GM03348 (cell line): ENCODE measurements at places on chromosomes 5 and 9.

GRCh38 chr5:107119656-107120055, 551.1 kb downstream of the EFNA5 start:
- no peak for DNase-seq

DNA sequence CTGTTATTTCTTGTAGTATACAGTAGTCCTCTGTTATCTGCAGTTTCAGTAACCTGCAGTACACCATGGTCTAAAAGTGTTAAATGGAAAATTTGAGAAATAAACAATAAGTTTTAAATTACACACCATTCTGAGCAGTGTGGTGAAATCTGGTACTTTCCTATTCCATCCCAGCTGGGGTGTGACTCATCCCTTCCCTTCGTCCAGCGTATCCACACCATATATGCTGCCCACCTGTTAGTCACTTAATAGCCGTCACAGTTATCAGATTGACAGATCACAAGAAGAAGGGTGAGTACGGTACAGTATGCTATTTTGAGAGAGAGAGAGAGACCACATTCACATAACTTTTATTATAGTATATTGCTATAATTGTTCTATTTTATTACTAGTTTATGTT, 28.9 kb downstream of the FAM151B start:
- DNase-seq: peak; percentile 46

- DNase-seq: no peak
Observed at GRCh38 chr5:83917261-83917908, 196.7 kb upstream of the HAPLN1 start.

DNA sequence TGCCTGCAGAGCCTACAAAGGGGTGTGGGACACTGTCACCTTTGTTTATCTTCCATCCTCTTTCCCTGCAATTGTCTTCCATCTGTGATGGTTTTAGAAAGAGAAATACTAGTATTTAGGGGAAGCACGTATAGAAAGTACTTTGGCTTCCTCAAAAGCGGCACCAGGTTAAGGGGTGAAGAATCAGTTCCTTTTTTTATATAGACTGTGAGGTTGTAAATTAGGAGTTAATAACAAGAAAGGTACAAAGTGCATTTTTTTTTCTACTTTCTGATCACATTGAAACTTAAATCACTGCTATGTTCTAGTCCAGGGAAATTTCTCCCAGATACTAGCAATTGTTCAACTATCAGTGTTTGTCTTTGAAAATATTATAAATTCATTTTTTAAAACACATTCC, 219.3 kb downstream of the CEMIP2 start:
- no peak for DNase-seq

DNA sequence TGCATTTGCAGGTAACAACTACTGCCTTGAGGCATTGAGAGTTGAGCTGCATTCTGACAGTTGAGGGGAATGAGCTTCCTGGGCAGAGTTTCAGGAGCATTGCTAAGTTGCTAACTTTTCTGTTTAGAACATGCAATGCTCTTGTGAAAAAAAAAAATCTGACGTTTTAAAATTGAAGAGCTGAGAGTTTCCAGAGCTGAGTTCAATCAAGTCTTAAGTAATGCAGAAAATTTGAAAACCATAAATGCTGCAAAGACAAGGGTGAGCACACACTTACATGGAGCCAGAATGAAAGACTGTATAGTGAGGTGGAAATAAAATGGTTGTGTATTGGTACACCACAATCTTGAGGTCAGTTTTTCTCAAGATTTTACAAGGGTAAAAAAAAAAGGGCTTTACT, 166.0 kb downstream of the GABRB2 start:
- no peak for DNase-seq

- no peak for DNase-seq
Observed at GRCh38 chr5:141717043-141717442, 35.0 kb upstream of the ARAP3 start.

GRCh38 chr5:112546946-112547592, 128.0 kb upstream of the EPB41L4A start:
- no peak for DNase-seq

DNA sequence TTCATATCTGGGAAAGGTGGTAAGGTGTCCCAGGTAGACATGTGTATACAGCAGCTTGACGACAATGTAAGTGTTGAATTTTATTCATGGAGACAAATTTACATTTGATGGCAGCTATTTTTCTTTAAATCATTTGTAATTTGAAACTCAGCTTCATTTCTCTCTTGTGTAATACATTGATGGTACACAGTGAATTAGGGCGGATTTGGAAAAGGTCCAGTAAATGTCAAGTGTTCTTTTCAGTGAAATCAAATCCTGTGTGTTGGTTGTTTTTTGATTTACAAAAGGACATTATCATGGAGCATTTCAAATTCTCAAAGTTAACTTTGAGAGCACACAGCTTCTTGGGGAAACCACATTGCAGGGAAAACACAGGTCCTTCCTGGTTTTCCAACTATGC, 30.0 kb upstream of the PCSK1 start:
- no peak for DNase-seq

DNA sequence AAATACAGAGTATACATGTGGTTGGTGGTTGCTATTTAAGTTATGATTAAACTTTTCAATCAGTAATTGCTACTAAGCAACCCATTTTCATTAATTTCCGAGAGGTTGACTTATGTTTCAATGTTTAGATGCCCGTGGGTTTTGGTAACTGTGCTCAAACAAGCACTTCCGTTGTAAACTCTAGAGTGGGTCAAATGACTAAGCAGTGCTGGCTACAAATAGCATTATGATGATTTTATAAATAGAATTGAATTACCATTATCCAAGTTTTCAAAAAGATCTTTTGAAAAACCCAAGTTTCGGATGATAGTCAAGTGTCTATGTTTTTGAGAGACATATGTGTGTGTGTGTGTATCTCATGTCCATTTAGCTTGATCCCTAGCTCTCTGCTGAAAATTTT, 2369.4 kb upstream of the ACO1 start:
- no peak for DNase-seq

DNA sequence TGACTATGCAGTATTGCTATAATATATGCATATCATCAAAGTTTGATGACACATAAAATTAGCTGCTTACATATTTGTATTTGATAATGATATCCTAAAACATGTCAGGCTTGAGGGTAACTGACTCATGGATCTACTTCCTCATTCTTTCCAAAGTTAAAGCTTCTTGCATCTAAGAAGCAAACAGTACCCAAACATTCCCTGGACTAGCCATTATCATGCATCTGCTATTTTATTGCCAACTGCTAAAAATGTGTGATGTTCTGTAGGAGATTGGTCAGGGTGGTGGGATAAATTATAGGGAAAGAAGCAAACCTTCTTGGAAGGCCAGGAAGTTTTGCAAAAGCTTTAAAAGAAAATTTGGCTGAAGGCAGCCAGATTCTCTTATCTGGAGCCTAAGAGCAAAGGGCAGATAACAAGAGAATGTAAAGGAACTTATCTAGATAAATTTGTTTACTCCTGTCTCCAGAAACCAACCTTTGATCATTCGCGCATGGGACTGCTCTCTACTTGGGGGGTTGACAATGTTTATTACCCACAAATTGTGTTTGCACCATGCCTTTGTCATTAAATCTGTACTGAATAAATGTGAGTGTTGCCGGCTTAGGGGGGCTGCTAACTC, 604.1 kb upstream of the TLE4 start:
- peak; percentile 13 for DNase-seq

GRCh38 chr9:93098236-93098946, 2.4 kb downstream of the CARD19 start:
- peak; percentile 95 for DNase-seq

- DNase-seq: no peak
Observed at GRCh38 chr9:133619791-133620190, 10.6 kb upstream of the FAM163B start.

DNA sequence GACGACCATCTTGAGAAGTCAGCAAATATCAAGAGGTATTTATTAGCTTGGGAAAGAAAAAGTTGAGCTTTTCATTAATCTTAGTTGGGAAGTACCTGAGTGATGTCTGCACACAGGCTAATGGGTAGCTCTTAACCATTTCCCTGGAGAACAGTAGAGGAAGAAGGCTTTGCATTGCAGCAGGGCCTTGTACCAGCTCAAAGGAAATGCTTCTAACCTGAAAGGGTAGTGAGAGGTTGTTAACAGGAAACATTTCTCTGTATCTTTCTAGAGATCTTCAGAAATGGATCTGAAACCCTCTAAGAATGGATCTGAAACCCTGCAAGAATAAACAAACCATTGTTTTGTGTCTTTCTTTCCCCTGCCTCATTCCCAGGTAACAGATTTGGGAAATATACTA, 393.3 kb downstream of the PLK2 start:
- no peak for DNase-seq

DNA sequence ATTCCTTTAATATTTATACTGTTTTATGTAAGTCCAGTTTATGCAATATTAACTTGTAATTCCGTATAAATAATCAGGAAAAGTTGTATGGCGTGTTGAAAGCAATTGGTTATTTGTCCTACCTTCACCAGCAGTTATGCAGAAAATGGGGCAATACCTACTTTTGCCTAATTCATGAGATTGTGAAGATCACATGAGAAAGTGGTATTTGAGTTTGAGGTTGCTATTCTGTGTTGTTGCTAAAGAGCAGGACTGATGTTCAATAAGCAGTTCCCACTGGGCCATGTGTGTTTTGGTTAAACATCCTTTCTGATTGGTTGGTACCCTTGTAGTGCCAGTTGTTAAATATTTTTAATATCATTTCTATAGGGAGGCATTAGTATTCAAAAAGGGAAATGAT, 3.2 kb downstream of the TGFBR1 start:
- no peak for DNase-seq

DNA sequence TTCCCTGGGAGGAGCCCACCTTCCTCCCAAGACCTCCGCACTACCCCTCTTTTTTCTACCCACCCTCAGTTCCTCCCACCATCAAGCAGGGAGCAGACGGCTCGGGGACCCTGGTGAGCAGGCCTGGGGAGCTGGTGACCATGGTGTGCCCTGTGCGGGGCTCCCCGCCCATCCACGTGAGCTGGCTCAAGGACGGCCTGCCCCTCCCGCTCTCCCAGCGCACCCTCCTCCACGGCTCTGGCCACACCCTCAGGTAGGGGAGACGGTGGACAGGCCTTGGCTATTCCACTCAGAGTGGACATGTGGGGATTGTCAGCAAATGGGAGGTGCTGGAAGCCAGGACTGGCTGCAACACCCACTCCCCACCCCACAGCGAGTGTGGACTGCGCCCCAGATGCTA, 52.9 kb upstream of the ASS1 start:
- no peak for DNase-seq

DNA sequence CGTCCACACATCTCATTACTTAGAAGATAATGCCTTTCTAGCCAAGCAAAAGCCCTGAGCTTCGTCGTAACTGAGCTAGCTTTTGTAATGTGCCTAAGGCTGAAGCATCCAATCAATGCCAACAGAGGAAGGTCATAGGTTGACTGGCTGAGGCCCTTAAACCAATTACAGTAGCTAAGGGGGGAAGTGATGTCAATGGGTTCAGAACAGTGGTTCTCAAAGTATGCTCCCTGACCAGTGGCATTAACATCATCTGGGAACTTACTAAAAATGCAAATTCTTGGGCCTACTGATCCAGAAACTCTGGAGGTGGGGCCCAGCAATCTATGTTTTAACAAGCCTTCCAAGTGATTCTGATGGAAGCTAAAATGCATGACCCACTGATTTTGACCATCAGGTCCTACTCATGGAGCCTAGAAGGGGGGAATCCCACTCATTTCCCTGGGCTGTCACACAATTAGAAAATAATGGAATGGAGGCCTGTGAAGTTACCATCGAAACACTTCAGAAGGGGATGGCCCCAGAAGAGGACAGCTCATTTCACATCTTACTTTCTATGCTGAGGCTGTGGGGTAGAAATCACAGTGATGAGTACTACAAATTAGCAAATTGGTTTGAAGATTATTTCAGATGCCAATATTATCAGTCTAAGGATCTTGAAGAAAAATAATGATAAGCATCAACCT, 4.8 kb upstream of the VLDLR start:
- no peak for DNase-seq

DNA sequence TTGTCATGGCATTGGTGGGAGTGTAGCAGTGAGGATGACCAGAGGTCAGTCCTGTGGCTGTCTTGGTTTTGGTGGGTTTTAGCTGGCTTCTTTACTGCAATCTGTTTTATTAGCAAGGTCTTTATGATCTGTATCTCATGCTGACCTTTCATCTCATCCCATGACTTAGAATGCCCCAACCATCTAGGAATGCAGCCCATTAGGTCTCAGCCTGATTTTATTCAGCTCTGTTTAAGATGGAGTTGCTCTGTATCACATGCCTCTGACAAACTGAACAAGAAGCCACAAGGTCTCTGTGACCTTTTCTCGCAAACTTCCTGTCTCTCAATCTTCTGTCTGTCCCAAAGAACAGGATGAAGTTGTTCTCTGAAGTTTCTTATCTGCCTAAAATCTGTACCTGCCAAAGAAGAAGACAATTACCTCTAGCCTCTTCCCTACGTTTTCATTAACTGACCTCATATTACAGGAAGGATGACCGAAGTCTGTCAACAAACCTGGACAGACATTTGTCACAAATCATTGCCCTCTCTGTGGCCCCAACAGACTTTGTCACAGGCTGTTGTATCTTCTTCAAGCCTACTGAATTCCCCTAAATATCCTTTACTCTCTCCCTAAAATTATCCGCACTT, 284.2 kb upstream of the SEMA6A start:
- no peak for DNase-seq

DNA sequence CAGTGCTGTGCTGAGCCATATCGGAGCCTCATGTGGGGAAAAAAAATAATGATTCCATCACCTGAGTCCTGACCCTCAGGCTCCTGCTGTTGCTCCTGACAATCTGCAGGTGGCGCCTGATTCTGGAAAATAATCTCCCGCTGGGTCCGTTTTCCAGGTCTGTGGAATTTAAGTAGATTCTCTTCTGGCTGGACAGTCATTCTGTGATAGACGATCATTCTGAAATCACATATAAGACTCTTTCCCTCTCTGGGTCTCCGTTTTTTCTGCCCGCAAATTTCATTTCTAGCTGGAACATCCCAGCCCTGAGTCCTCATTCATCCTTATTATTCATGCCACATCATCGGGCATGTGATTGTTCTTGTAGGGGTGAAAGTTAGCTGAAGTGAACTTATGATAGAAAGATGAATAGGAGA, 22.1 kb upstream of the STXBP1 start:
- DNase-seq: peak; percentile 78

DNA sequence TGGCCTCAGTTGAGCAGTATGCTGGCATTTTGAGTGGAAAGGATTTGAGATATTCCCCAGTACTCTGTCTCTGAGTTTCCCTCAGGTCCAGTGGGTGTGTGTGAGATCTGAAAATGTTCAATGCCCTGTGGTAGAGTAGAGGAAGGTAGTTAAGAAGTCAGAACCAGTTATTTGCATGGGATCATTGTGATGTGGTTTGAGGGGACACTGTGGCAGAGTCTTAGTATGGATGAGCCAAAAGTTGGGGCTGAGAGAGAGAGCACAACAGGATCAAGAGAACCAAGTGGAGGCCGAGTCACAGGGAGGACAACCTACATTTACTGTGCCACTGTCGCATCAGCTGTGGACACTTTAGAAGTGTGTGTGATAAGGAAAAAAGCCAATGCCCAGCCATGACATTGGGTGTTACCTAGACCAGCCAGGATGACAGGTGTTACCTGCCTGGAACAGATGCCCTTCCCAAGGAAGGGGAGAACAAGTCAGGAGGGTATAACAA, 128.9 kb upstream of the IL12B start:
- no peak for DNase-seq
